Hippocampal formation (tissue), 2 donors: ENCODE measurements at places on chromosomes 12 and 14.
A peak's percentile ranks its signal among the peaks of the same experiment; 100 is the strongest.

DNA sequence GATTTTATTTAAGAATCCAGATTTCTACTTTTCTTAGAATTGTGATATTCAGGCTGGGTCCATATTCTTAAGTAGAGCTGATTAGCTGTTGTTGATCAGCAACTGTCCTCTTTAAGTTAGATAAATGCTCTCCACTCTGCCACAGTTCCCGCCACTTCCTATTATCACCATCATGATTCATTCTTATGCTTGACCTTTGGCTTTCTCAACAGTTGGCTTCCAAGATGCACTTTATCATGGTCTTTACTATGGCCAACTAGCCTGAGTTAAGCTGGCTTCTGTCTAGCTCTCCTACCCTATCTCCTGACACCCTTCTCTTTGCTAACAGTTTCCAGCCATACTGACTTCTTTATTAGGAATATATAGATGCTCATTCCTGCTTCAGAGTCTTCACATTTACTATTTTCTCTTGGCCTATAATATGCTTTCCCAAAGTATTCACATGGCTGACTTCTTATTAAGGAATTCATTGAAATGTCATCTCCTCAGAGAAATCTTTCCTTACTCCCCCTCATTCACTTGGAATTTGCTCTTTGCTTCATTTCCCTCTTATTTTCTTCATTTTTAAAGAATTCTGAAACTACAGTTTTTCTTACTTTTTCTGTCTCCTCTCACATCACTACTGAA, 149.0 kb upstream of the IGF1 start:
- DNase-seq = no peak

DNA sequence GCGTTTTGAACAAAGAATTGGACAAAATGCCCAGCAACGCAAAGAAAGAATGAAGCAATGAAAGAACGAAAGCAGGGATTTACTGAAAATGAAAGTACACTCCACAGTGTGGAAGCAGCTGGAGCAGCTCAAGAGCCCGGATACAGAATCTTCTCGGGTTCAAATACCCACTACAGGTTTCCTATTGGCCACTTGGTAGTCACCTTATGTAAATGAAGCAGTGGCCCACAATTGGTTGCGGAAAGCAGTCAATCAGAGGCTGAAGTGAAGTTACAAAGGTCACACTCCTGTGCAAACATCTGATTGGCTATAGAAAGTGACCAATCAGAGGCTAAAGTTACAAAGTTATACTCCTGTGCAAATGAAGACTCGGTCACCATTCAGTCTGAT, 15.0 kb upstream of the PPP1R13B start:
- DNase-seq = no peak

- no peak for DNase-seq
Measured at GRCh38 chr12:127383281-127383680, 883.7 kb upstream of the TMEM132C start.

DNA sequence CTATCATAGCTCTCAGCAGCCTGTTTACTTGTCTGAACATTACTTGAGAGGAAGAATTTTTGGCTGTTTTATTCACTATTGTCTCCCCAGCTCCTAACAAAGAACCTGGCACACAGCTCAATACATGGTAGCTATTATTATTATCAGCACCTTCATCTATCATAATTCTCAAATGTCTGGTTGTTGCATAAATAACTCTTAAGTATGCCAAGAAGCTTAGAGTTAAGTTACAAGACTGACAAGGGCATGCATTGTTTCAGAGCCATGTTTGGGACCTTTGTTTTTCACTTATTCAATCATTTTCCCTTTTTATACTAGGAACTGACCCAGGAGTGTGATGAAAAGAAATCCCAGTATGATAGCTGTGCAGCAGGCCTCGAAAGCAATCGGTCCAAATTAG, 77.5 kb upstream of the ATP2A2 start:
- peak; percentile 42 for DNase-seq
